ENCODE measurements at places on chromosomes 2 and 18.

GRCh38 chr2:235541016-235541415 lies 47.2 kb downstream of the AGAP1 start:
- DNase-seq = peak; percentile 65

DNA sequence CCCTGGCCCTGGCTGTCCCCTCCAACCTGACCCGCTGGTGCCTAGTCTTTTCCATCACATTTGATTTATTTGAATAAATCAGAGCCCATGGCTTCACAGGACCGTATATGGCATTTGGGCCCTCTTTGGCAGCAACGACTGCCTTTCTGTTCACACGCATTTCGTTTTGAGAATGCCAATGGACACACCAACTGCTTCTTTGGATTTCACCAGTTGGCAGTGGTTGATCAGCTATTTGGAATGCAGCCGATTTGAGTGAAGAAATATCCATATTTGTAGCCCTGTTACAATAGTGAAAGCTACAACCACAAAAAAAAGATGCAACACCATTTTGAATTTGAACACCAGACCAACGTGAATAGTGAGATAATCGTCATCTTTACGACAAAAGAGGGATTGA lies 56.5 kb downstream of the GNAL start:
- DNase-seq = no peak

DNA sequence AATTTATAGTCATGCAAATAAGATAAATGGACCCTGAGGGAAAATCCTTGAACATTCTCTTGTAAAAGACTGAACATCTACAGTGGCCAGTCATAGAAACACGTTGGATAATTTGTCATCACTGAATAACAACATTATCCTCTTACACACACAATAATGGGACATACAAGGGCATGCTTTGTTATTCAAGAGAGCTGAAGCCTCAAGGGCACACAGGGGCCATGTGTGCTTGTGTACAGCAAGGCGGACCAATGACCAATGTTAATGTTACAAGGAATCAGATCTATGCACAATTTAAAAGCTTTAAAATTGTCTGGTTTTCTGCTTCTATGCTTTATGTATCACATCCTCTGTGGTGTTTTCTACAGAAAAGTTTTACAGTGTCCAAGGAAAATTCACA lies 23.7 kb downstream of the COL6A3 start:
- DNase-seq = no peak

GRCh38 chr2:171411791-171412483 lies 21.9 kb downstream of the METTL8 start:
- DNase-seq = peak; percentile 66

DNA sequence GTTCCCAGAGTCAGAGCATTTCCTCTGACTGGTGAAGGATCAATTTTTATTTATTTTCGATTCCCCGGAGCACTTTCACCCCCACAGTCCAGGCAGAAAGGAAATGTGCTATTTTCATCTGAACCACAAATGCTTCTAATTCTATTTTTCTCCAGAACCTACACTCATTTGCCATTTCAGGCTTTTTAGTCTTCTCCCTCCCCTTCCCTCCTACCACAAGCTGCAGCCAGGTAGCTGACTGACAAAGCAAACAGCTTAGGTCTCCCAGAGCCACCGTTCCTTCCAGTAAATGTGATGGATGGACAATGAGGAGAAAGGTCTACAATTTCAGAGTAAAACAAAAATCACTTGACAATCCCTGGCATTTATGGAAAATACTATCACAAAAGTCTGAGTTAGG lies 76.9 kb downstream of the KLF7 start:
- no peak for DNase-seq

DNA sequence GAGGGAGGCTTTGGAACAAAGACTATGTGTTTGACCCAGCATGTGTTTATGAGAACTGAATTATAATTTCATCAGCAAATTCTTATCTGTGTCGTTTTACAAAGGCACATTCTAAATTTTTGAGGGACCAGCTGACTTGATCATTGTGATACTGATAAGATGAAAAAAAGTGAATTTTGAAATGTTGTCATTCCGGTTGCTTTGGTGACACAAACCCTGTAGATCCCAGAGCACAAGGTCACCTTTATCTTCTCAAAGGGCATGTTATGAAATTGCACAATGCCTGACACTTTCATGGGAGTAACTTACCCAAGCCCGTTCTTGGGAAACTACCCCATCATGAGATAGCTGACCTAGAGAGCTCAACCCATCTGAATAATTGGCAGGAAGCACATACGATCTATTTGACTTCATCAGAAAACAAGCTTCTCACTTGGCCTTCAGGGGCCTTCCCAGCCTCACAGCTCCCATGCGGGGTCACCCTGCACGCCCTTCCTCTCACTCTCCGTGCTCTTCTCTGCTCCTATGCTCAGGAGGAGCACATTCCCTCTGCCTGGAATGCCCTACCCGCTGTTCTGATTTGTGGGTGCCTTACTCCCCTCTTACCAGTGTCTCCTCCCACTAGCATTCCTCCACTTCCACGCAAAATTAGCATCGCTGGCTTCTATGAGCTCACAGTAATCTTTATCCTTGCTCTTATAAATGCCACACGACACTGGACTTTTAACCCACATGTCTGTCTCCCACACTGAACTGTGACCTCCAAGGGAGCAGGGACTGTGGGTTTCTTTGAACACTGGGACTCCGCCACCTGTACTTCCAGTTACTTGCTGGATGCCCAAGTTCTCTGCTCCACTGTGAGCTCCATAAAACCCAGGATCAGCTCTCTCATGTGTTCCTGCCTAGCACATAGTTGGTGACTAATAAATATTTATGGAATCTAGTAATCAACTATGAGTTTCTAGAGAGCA lies 555.8 kb upstream of the ID2 start:
- DNase-seq = no peak

DNA sequence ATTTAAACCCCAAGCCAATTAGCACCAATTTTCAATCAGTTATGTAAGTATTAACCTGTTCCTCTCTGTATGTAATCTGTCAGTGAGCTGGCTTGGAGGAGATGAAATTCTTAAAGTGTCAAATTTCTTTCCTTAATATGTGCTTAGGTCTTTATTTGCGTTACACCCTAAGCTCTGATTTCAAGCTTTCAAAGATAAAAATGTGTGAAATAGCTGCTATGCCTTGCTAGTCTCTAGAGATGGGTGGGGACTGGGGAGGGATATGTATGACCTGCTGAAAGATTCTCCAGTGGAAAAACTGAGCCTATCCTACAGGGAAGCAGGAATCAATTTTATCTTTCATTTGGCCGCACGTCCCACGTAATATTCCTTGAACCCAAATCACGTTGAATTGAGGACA lies 264.5 kb downstream of the RND3 start:
- no peak for DNase-seq

DNA sequence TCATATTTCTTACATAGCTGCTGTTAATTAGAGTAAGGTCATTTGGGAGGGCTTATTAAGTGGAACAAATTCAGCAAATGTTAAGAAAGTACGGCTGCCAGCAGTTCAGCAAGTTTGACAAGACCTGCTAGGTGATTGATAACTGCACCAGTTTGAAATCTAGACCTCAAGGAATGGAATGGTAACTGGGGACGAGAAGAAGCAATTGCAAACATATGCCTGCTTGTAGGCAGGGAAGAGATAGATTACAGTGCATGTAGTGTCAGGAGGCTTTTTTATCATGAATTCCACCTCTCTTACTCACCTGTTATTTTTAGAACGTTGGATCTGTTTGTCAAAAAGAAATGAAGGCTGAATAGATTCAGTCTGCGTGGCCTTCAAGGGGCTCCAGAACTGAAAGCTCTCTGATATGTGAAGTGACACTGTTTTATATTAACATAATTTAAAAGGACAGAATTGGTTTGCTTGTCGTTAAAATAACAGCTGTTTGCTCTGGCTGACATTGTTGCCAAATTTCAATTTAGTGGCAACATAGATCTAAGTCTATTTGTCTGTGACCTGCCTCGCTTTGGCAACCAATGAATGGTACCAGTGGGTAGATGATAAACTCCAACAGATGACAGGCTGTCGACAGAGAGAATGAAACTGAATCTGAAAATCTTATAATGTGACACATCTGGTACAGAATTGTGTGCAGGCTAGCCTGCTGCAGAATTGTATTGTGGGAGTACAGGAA lies 199.3 kb downstream of the ZNF407 start:
- peak; percentile 68 for DNase-seq

DNA sequence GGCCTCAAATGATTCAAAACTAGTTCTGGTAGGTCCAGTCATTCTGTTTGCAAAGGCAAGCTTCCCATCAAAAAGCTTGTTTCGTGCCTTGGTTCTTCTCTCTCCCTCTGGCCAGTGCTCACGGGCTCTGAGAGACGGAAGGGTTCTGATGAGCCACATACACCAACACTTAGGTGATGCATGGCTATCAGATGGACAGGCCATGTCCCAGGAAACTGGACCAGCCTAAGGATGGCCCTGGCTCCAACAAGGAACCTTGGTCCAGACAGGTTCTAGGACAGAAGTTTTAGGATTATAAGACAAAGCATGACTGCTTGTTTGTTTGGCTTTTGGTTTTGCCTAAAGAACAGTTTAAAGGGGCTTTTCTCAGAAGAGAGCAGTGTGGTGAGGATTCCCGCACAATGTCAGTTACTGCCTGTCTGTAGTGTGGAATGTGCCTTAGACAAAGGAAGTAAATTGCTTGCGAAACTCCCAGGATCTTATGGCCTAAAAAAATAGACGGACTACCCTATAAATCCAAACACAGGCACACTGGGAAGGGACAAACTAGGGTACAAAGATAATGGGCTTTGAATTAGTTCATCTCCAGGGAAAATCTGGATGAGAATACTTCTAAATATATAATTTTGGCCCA lies 10.3 kb downstream of the CYP1B1 start:
- DNase-seq = no peak

DNA sequence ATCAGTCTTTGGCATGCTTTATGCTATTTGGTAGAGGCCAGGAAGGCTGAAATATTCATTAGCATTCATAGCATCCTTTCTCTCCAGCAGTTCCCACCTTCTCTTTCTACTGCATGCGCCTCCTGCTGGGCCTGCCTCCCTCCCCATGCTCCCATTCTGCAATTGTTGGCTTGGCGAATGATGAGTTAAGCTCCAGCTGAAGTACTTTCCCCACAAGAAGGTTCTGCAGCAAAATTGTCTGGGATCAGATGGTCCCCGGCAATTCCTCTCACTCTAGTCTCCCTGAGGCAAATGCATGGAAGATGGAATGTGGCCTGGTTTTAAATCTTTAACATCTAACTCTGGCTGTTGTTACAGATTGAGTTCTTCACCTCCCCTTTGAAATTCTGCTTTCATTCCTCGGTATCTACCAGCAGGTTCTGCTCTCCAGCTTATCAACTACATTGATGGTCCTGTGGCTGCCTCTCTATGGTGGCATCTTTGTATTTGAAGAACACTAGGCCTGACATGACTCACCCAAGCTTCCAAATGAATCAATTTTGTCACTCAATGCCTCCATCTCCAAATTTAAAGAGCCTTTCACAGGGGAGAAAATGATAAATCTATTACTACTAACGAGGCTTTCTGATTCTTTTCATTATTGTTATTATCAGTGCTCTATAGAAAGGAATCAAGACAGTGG lies 55.9 kb downstream of the KCTD18 start:
- DNase-seq = no peak

GRCh38 chr2:56522605-56523089 lies 338.9 kb downstream of the CCDC85A start:
- DNase-seq = peak; percentile 29

- no peak for DNase-seq
Observed at GRCh38 chr2:213229814-213230213, 54.5 kb upstream of the SPAG16 start.

DNA sequence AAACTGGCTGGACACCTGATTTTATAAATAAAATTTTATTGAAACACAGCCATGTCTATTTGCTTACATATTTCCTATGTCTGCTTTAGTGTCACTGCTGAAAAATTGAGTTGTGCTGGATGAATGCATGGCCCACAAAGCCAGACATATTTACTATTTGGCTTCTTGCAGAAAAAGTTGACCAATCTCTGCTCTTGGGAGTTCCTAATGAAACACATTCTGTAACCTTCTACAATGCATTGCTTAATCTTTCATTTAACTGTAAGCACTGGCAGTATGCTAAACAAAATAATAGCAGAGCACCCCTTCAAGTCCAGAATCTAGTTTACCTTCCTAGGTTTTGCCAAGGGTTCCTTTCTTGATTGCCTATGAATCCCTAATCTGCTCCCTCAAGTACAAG lies 17.7 kb upstream of the SERPINB7 start:
- DNase-seq = no peak

- peak; percentile 75 for DNase-seq
Observed at GRCh38 chr2:236689393-236689700, 119.7 kb downstream of the ACKR3 start.

DNA sequence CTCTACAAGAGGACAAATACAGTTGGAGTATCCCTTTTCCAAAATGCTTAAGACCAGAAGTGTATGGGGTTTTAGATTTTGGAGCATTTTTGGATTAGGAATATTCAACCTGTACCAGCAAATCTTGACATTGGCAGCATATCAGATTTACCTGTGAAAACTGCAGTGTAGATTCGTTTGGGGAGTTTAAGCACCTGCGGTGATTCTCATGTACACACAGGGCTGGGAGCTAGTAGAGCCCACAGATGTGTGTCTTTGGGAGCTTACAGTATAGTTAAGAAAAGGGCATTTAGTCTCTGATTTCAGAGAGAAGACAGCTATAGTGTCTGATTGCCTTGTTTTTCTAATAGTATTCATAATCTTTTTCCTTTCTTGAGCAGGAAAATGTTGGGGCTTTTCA lies 30.1 kb downstream of the PTCD3 start:
- no peak for DNase-seq

GRCh38 chr2:179790235-179791217 lies 70.9 kb downstream of the ZNF385B start:
- DNase-seq = peak; percentile 63
